IMR-90 (cell line): ENCODE measurements at places on chromosomes 6 and 20. TPM values are rescaled to one million over a fixed set of nuclear protein-coding genes. Genes with fewer than 3 reads are reported as not detected.

MAPK13 gene
- total RNA-seq, result 1.9 and 2.0 TPM in 2 replicates

- H3K36me3 ChIP-seq, result peaks cover 3% of the 10 kb centered on the region; the same call in 1 of the 2 replicates
- H3K27me3 ChIP-seq, result no peaks in the 10 kb centered on the region
- no peak overlapping the region for H3K4me3 ChIP-seq
Observed at GRCh38 chr6:163507965-163508364, 93.4 kb downstream of the QKI start.

GRCh38 chr6:156982168-156982567 is 205.0 kb downstream of the ARID1B start:
- DNase-seq, result no peak
- H3K27ac ChIP-seq, result no peak overlapping the region
- H3K4me3 ChIP-seq, result no peak overlapping the region
- H3K4me1 ChIP-seq, result peaks cover 8% of the 10 kb centered on the region

DNA sequence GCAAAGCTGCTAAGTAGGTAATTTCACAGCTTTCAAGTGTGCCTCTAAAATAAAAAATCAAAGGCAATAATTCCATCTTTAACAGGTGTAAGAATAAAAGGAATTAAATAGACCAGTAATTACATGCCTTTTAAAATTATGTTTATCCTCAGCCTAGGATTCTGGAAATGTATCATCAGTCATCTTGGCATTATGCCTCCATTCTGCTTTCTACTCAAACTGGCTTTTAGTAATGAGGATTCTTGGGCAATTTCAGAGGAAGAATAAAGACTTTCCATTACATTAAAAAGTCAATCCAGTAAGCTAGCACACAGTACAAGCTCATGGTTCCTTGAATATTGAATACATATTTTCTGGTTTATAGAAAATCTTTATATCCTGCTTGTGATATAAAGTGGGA is 44.7 kb downstream of the GSTA2 start:
- H3K27me3 ChIP-seq, result peaks cover 13% of the 10 kb centered on the region
- H3K27ac ChIP-seq, result no peak overlapping the region
- no peak overlapping the region for H3K4me3 ChIP-seq
- H3K36me3 ChIP-seq, result no peaks in the 10 kb centered on the region
- peak; percentile 17 for DNase-seq

GRCh38 chr6:147676495-147677199 is 168.2 kb downstream of the SAMD5 start:
- H3K4me1 ChIP-seq, result no peaks in the 10 kb centered on the region
- DNase-seq, result peak; percentile 52
- H3K4me3 ChIP-seq, result no peak overlapping the region
- no peaks in the 10 kb centered on the region for H3K27me3 ChIP-seq
